Stimulated activated CD8-positive, alpha-beta memory T cell treated with anti-CD3 and anti-CD28 coated beads, Interleukin-15, amount 100 ng/mL, for 4 hours (primary cell): ENCODE measurements at places on chromosomes 12 and 14.

GRCh38 chr14:89674936-89675335, 257.9 kb upstream of the FOXN3 start:
- DNase-seq: no peak

- no peak for DNase-seq
Measured at GRCh38 chr12:22530-23201, 43.9 kb upstream of the IQSEC3 start.

GRCh38 chr14:101881426-101881825, 82.9 kb upstream of the DYNC1H1 start:
- no peak for DNase-seq

DNA sequence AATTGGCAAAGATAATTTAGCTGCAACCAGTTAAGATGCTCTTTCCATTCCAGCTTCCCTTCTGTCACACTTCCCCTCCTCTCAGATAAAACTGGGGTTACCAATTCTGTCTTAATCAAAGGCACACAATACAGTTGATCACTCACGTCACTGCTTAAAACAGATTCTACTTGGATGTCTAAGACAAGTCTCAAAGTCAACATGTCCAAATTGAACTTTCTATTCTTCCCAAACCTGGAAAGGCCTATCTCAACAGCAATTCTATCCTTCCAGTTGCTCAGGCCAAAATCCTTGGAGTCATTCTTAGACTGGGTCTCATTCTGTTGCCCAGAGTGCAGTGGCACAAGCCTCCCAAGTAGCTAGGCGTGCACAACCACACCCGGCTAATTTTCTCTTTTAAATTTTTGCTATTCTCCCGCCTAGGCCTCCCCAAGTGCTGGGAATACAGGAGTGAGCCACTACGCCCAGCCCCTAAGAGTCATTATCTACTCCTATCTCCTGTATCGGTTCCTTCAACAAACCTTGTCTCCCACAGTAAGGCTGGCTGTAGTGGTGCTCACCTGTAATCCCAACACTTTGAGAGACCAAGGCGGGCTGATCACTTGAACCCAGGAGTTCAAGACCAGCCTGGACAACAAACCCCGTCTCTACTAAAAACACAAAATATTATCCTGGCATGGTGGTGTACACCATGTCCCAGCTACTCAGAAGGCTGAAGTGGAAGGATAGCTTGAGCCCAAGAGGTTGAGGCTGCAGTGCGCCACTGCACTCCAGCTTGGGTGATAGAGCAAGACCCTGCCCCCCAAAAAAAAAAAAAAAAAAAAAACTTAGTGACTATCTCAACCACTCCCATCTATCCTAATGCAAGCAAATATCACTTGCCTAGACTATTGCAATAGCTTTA, 4.7 kb downstream of the RPS29 start:
- DNase-seq: no peak

- DNase-seq: no peak
Measured at GRCh38 chr14:96839251-96839650, 42.1 kb downstream of the VRK1 start.

GRCh38 chr12:106957583-106957982, 1.9 kb downstream of the TMEM263 start:
- DNase-seq: no peak

- DNase-seq: no peak
Measured at GRCh38 chr12:94504386-94504785, 44.7 kb upstream of the CEP83 start.

- no peak for DNase-seq
Measured at GRCh38 chr12:98151984-98152383, 363.4 kb upstream of the TMPO start.

- no peak for DNase-seq
Measured at GRCh38 chr14:55151601-55152000, 22.5 kb downstream of the LGALS3 start.

- no peak for DNase-seq
Measured at GRCh38 chr12:100427078-100427477, 46.6 kb upstream of the NR1H4 start.

- DNase-seq: no peak
Measured at GRCh38 chr12:48160807-48161206, 3.5 kb upstream of the ASB8 start.

- DNase-seq: no peak
Measured at GRCh38 chr12:42539696-42540095, 49.9 kb downstream of the PRICKLE1 start.

- DNase-seq: no peak
Measured at GRCh38 chr14:29754134-29754533, 173.5 kb downstream of the PRKD1 start.

DNA sequence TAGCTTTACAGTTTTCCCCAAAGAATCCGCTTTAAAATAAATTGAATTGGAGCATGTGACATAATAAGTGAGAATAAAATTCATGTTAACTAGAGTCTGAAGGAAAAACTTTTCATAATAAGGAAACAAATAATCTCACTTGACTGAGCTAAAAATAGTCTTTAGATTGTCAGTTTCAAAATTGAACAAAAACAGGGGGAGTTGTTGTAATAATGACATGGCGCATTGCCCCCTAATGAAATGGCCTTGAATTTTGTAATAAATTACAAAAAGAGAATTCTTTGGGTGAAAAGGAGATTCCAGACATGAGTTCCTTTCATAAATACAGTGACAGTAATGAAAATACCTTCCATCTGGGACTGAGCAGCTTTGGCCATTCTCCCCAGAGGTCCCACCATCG, 178.6 kb downstream of the EFCAB11 start:
- no peak for DNase-seq

DNA sequence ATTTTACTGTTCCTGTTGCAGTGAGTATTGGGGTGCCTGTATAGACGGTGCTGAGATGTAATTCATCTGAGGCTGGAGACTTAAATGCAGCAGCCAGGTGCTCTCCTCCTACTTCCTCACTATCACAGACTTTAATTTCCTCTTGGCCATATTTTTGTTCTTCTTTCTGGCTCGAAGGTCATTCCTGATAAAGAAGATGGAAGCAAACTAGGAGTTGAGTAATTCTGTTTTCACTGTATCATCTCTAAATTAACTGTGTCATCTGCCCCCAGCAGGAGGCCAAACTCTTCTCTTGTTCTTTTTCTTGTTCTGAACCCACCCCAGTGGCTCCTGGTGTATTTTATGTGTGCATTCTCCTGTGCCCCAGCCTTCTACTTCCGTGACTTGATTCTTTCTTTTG, 141.7 kb upstream of the ARHGAP5 start:
- no peak for DNase-seq

DNA sequence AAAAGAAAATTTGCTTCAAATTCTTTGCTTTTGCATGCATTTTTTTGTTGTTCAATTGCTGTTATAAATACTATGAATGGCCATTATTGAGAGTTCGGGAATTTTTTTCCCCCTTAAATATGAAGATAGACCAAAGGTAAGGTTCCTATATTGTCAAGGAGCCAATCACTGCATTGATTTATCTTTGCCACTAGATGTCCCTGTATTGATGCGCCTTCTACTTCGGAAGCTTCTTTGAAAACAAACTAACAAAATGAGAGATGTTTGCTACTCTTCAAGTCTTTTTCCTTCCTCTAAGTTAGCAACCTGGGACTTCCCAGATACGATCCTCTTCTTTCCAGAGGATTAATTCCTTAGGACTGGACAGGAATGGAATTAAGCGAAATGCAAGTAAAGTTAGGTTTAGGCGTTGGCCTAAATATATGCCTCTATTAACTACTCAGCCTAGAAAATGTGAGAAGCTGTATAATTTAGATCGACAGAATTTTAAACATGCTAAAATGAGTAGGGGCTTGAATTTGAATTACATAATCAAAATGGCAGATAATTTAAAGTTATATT, 318.1 kb downstream of the AEBP2 start:
- no peak for DNase-seq

GRCh38 chr12:8080120-8080519, 2.0 kb upstream of the NECAP1 start:
- no peak for DNase-seq

DNA sequence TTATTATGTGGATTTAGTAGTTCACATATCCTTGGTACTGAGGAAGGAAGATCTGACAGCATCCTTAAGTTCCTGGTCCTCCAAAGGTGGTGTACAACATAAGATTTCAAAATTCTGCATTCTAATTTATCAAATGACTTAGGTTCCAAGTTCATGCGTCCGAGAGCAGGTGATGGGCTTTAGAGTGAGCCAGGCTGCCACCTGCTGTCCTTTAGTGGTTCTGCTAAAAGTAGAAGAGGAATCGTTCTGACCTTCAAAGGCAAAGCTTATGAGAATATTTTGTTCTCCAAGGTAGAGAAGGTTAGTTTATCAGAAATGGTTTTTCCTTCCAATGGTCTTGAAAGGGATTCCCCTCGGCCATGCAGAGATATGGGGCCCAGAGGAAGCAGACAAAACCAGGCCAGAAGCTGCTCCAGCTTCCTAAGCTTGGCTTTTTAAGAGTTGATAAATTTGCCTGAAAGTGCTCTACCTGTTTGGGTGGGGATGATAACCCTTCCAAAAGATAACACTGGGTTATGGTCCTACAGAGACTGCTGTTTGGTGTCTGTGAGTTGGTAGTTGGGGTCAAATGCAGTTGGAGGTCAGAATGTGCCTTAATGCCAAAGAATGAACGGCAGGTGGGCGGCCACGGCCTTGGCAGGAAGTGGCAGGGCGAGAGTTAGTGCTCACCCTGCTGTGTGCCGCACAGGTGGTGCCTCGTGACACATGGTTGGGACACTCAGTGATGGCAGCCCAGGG, 29.1 kb upstream of the LRTM2 start:
- peak; percentile 49 for DNase-seq

DNA sequence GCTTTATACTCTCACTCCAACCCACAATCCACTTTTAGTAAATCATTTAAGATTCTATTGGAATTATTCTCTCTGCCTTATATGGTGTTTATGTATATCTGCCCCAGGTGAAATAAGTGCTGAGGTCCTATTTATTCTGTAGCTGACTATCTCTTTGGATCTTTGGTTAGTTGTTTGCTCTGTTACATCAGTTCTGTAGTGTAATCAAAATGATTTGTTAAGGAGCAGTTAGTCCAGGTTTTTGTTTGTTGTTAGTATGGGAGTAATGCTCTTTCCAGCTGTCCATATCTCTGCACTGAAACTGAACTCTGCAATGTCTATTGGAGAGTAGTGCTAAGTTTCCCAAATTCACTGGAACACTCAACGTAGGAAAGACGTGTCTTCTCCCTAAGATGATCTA, 615.8 kb downstream of the SNAPC1 start:
- no peak for DNase-seq

DNA sequence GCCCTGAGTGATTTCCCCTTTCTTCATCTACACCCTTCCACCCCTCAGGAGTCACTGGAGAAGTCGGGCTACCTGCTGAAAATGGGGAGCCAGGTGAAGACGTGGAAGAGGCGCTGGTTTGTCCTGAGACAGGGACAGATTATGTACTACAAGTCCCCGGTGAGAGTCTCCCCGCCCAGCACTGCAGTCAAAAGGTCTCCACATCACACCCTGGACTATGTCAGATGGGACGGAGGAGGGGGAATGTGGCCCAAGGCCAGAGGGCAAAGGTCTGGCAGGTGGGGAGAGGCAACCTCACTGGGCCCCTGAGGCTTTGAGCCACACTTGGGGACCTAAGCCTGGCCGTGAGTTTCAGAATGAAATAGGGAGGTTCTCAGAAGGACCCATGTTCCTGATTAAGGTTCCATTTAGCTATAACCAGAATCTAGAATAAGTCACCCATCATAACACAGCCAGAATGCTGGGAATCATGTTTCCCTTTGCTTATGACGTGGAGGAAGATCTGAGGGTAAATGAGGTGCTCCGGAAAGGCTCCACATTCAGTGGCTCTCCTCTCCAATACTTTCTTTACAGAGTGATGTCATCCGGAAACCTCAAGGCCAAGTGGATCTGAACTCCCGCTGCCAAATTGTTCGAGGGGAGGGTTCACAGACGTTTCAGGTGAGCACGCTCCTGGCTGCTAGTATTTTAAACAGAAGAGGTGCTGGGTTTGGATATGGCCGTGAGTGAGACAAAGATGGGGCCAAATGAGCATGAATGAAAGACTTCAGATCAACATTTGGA, 26.6 kb downstream of the PIGH start:
- no peak for DNase-seq

- peak; percentile 49 for DNase-seq
Measured at GRCh38 chr12:1660304-1661187, 30.3 kb upstream of the ADIPOR2 start.

DNA sequence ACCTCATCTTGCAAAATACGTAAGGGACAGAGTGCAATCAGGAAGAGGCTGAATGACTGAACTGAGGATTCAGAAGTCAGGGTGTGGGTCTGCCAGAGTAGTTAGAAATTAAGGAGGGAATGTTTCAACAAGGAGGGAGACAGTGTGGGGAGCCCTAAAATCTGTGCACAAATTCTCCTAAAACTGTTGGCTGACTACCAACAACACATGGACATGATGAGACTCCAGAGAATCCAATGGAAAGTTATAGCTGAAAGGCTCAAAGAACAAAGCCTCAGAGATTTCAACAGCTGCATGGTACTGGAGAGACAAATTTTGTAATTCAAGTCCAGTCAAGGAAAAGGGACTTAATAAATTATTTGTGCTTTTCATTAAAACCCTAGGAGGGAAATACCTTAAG, 36.1 kb upstream of the NEDD1 start:
- DNase-seq: no peak

DNA sequence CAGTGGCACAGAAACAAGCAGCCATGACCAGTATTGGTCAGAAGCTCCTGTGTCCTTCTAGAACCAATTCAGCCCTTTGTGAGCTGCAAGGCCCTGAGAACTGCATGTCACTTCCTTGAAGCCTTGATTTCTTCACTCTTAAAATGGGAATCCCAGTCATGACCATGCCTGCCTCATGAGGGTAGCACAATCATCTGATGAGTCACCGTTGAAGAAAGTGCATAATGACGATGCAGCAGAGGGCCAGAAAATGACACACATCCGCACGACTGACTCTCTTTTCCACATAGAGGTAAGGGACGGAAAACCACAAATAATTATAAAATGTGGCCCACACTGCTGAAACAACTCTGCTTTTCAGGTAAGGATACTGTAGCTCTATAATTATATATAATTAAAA, 777.4 kb downstream of the BCL11B start:
- no peak for DNase-seq
